ENCODE measurements at places on chromosomes 5 and 9.

DNA sequence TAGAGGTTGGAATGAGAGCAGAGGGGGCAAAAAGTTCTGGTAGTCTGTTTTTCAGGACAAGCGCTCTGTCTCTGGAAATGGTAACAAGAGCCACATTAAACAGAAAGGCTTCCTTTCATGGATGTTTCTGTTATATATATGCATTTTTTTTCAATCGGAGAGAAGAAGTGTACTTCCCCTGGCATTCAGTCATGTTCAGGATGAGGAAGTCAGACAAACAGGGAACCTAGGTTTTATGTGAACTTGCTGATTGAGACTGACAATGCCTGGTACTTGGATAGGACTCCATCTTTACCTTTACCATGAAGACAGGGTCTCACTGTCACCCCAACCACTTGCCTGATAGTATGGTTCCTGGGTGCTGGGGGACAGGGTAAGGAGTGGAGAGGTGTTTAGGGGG is 30.1 kb upstream of the ZBED3 start:
- H3K4me1 ChIP-seq = no peaks in the 10 kb centered on the region
- H3K27ac ChIP-seq = no peak overlapping the region
- no peaks in the 10 kb centered on the region for H3K36me3 ChIP-seq
- no peak for DNase-seq
- no peak overlapping the region for H3K4me3 ChIP-seq

DNA sequence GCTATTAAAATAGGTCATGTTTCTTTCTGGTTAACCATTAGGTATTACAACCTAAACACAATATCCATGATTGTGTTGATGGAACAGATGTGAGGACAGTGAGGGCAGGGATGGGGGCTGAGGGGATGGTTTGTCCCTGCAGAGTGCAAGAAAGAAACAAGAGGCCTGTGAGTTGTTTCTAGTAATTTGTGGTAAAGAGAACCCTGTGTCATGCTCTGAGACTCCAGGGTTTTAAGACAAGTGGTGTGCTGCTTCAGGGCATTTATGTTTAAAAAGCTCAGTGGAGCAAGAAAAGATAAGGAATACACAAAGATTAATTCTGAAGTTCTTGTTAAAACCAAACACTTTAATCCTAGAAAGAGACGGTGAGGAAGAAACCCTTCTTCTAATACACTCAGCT is 656.5 kb downstream of the TLE1 start:
- DNase-seq = no peak
- H3K27me3 ChIP-seq = no peaks in the 10 kb centered on the region
- no peak overlapping the region for H3K27ac ChIP-seq
- H3K36me3 ChIP-seq = no peaks in the 10 kb centered on the region

GRCh38 chr5:177194268-177194667 is 60.7 kb downstream of the NSD1 start:
- H3K4me3 ChIP-seq = no peak overlapping the region
- no peaks in the 10 kb centered on the region for H3K4me1 ChIP-seq
- DNase-seq = peak; percentile 37
- H3K36me3 ChIP-seq = peaks cover 59% of the 10 kb centered on the region
- peak overlapping the region; percentile 45 for H3K27ac ChIP-seq
- no peaks in the 10 kb centered on the region for H3K27me3 ChIP-seq

GRCh38 chr9:38027714-38028113 is 41.3 kb downstream of the SHB start:
- no peaks in the 10 kb centered on the region for H3K27me3 ChIP-seq
- H3K4me1 ChIP-seq = peaks cover 45% of the 10 kb centered on the region
- H3K27ac ChIP-seq = no peak overlapping the region
- no peak for DNase-seq

GRCh38 chr9:79040671-79041070 is 531.1 kb upstream of the TLE4 start:
- H3K27ac ChIP-seq = no peak overlapping the region
- no peak for DNase-seq
- H3K4me1 ChIP-seq = 0 out of 2 replicates have a peak, but pooled peaks cover 6% of the 10 kb centered on the region
- no peaks in the 10 kb centered on the region for H3K27me3 ChIP-seq

DNA sequence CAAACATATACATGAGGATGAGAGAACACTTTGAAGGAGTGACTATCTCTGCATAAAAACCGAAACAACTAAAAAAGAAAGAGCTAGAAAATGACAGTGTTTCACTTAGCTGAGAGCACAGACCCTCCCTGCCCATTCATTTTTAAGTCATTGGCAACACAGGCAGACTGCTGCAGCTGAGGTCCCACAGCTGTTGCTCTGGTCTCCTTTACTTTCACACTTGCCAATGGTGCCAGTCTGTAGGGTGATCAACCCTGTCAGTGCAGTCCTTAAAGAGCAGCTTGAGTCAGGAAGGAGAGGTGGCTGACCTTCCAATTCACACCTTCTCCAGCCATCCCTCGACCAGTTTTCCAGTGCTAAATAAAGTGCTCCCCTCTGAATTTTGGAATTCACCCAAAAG is 508.3 kb upstream of the CCNG1 start:
- no peak overlapping the region for H3K4me3 ChIP-seq
- H3K4me1 ChIP-seq = no peaks in the 10 kb centered on the region
- H3K27me3 ChIP-seq = no peaks in the 10 kb centered on the region
- H3K27ac ChIP-seq = no peak overlapping the region

DNA sequence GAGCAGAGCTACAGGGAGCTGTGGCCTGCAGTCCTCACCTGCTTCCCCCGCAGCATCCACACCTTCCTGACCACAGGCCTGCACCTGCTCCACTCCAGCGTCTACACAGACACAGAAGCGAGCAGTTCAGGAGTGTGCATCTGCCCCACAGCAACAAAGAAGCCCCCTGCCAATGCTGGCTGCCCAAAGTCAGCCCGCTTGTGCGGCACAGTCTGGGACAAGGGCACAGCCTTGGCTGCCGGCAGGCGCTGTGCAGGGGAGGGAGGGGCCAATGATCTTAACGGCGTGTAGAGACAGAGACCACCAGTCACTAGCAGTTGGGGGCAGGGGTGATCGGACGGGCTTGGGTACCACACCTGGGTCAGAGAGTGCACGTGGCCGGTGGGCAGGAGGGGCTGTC is 6.6 kb downstream of the BRD9 start:
- DNase-seq = no peak
- H3K4me3 ChIP-seq = no peak overlapping the region
- H3K4me1 ChIP-seq = peaks cover 2% of the 10 kb centered on the region
- no peak overlapping the region for H3K27ac ChIP-seq
